NCI-H1048 (cell line): ENCODE measurements at places on chromosomes 11 and 22.

GRCh38 chr11:28495333-28495732 lies 387.1 kb downstream of the METTL15 start:
- DNase-seq, result no peak

DNA sequence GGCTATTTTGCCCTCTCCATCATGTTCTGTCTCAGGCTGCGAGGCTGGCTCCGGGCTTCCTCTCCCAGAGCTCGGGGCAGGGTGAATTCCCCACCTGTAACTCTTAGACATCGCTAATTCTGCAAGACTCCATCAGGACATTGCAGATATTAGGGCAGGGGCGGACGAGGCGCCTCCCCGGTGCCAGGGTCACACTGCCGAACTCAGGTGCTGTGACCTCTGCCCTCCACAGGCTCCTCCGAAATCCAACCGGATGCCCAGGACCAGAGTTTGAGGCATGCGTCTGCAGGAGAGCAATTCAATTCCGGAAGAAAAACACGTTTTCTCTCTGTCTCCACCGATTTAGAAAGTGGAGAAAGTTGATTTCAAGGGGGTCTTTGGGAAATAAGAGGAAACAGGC lies 542.7 kb downstream of the BRD1 start:
- no peak for DNase-seq

DNA sequence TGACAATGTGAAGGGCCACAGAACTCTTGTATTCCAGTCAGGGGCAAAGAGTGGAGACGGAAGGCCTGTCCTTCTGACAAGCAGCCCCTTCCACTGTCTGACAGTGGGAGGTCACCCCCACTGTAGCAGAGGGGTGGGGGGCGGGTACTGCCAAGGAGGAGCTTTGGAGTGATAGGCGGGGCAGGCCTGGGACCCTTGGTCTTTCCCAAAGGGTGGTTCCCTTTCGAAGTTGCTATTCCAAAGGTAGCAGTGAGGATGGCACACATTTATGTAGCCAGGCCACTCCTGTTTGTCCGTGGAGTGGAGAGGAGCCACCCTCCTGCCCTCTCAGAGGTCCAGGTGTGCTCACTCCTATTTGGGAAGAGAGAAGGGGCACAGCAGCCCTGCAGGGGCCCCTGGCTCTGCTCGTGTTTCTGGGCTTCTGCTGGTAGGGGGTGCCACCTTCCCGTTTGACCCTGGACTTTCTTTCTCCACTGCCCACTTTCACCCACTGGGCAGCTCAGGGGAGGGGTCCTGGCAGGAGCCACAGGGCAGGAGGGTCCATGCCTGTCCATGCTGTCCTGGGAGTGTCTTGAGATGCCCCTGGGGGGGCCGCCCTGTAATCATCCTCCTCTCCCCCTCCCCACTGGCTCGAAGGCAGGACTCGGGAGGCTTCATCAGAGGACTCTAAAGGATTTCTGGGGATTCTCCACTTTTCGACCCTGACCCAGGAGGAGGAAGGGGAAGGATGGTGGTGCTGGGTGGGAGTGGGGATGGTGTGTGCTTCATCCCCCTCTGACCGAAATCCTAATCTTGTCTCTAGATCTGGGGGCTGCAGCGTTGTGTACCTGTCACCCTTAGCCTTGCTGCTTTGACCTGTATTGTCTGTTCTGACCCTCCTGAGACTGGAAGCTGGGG lies 994 bp downstream of the TAGLN start:
- no peak for DNase-seq

GRCh38 chr11:12235947-12236743 lies 125.8 kb downstream of the MICAL2 start:
- no peak for DNase-seq

- no peak for DNase-seq
Observed at GRCh38 chr11:113808931-113809330, 29.3 kb downstream of the CLDN25 start.

GRCh38 chr11:130485983-130486382 lies 37.5 kb downstream of the ADAMTS15 start:
- no peak for DNase-seq

DNA sequence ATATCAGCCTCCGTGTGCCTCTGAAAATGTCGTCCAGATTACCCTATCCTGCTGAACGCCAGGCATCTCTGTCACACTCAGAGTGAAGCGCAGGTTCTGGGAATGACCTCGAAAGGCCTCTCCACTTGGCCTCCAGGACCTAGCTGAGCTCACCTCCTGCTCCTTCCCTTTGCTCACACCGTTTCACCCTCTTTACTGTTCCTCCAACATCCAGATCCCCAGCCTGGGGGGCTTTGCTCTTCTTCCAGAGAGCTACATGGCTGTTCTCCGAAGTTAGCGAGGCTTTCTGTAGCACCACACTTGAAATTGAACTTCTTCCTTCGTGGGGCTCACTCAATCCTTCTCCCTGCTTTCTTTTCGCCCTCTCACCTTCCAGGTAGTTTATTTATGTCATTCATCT lies 27.9 kb downstream of the GLB1L2 start:
- no peak for DNase-seq

- DNase-seq, result no peak
Observed at GRCh38 chr11:70742553-70743291, 344.4 kb downstream of the CTTN start.

DNA sequence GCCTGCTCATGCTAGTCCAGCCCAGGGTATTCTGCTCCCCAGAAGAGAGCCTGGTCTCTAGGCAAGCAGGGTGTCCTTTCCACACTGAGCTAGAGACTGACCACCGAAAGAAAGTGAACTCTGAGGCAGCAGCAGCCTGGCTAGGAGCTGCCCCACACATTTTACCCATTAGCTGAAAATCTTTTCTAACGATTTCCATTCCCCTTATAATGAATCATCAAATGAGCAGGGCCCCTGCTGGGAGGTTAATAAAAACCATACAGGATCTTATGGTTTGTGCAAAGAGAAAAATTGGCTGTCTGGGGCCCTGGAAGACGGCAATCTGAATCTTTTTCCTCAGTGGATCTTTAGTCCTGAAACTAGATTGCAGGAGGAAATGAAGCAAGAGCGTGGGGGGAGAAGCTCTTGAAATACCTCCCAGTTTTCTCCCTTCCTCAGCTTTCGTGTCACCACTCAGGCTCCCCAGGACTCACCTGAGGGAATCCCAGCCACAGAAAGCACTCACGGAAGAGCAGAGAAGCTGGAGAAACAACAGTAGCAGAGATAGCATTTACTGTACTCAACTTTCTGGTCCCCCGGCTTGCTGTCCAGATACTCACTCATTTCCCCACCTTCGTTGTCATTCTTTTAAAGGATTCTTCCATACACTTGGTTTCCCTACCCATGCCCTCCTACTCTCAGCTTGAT lies 74.7 kb upstream of the CD44 start:
- DNase-seq, result no peak

- peak; percentile 29 for DNase-seq
Observed at GRCh38 chr11:99693941-99694492, 673.3 kb downstream of the CNTN5 start.

DNA sequence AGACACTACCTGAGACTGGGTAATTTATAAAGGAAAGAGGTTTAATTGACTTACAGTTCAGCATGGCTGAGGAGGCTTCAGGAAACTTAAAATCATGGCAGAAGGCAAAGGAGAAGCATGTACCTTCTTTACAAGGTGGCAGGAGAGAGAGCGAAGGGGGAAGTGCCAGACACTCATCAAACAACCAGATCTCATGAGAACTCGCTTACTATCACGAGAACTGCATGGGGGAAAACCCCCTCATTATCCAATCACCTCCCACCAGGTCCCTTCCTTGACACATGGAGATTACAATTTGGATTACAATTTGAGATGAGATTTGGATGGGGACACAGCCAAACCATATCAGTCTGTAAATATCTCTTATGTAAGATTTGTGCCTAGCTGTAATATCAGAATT lies 50.9 kb upstream of the ATXN10 start:
- no peak for DNase-seq

GRCh38 chr11:114880442-114880841 lies 202.1 kb downstream of the NXPE2 start:
- DNase-seq, result no peak
